ENCODE measurements at places on chromosomes 7 and 10.
A peak's percentile ranks its signal among the peaks of the same experiment; 100 is the strongest.

- DNase-seq = no peak
Observed at GRCh38 chr7:126378642-126379041, 874.1 kb downstream of the GRM8 start.

DNA sequence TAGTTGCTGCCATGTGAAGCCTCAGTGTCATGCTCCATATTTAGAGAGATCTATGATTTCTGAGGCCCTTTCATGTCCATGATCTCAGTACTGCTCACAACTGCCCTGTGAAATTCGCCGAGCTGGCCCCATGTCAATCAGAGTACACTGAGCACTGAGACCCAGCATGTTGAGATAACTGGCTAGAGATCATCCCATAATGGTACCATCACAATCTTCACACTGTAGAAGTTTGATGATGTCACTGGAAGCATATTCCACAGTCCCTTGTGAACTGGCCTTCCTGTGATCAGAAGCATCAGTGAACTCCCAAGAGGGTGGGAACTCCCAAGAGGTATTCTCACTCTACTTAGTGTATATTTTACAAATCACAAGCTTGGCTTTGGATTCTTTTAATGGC lies 116.0 kb downstream of the EGFR start:
- no peak for DNase-seq

- DNase-seq = no peak
Observed at GRCh38 chr7:7884855-7885254, 83.7 kb upstream of the GLCCI1 start.

DNA sequence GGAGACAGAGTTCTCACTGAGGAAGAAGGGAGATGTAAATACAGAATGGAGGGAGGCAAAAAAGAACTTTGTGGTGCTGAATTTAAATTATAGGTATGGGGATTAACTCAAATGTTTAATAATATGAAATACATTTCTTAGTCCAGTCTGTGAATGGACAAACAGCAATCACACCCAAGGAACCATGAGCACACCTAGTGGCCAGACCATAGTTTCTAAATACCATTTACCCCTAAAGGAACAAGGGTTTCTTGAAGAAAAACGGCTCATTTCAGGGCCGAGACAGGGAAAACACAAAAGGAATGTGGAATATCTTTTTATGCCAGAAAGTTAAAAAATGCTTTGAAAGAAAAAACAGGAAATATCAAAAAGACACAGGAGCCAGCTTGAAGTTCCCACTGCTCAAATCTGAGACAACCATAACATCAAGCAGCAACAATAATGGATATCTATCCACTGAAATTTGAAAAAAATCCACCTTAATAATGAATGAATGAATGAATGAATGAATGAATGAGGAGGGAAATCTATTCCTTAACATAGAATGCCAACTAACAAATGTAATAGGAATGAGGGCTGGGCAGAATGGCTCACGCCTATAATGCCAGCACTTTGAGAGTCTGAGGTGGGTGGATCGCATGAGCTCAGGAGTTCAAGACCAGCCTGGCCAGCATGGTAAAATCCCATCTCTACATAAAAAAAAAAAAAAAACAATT lies 8.6 kb downstream of the IPMK start:
- DNase-seq = no peak

DNA sequence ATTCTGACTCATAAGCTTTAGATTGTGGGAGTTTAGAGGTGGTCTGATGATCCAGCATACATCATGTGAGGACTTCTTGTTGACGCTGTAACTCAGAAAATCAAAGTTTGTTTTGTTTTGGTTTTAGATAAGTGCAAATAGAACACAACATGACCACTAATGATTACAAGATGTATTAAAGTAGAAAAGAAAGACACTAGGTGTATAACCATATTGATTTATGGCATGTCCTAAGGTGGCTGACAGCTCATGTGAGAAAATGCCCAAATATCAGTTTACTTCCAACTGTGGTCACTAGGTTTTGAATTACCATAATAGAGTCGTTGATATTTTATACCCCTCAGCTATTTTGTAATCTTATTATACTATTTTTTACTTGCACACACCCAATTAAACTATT lies 1131.4 kb upstream of the PHF14 start:
- no peak for DNase-seq

DNA sequence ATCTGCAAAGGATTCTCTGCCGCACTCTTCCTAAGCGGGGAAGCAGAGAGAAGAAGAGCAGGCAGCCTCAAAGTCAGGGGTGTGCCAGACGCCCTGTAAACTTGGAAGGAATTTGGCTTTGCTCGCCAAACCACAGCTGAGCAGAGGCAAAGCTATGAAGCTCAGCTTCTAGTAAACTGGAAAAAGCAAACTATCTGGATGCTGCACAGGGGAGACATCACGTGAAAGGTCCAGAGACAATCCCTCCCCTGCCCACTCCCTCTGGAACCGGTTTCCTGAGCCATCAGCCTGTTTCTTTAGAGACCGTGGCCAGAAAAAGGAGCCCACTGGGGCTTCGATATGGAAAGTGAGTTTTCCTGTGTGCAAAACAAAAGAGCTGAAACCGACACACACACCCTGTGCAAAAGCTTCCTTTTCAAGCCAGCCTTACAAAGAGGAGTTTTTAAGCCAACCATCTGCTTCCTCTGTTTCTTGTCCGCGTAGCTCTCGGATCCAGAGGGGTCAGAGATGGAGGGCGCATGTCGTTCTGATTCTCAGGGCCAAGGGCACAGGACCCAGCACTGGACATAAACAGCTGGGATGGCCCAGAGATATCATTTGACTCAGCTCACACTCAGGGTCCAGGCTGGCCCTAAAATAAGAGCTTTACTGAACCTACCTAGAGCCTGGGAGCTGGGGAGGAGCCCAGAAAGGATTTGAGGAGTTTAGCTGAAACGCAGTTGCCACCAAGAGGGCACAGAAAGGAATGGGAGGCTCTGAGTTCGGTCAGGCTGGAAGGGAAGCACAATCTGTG lies 58.2 kb upstream of the DNAAF5 start:
- peak; percentile 41 for DNase-seq

GRCh38 chr7:32761451-32762205 lies 129.9 kb downstream of the KBTBD2 start:
- DNase-seq = no peak
